ENCODE measurements at places on chromosomes 12 and 14. TPM values are rescaled to one million over a fixed set of nuclear protein-coding genes. Genes with fewer than 3 reads are reported as not detected.

CATSPERB gene
- 4.3 TPM for total RNA-seq

LRRC43 gene
- total RNA-seq = not detected

MAP1LC3B2 gene
- not detected for total RNA-seq

NAB2 gene
- 50.9 TPM for total RNA-seq

MMAB gene
- total RNA-seq = 43.5 TPM

NTS gene
- not detected for total RNA-seq

TCL1A gene
- total RNA-seq = not detected

FITM1 gene
- total RNA-seq = not detected

TAS2R31 gene
- not detected for total RNA-seq

SCARB1 gene
- total RNA-seq = 81.1 TPM

PRKD1 gene
- 34.6 TPM for total RNA-seq

EIF2S1 gene
- total RNA-seq = 55.1 TPM

PLEK2 gene
- 0.53 TPM for total RNA-seq

- no peak for DNase-seq
Measured at GRCh38 chr12:25135531-25136154, 59.3 kb downstream of the DNAI7 start.

DNA sequence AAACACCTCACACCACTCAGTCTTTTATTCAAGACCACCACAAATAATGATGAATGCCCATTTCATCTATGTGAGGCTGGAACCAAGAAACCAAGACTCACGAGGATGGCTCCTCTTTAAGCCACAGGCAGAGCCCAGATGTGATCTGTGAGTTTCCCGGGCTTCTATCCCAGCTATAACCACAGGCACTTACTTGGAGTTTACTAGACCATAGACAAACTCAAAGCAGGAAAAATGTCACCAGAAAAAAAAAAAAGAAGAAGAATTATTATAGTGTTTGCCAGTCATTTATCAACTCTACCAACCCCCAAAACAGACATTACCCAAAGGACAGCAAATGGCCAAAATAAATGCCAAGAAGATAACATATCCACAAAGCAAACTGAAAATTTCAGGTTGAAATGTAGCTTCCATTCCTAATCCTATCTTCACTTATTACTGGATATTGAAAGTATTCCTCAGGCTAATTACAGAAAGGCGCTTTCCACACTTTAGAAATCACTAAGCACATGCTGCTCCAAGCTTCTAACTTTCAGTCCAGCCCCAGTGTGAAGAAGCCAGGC is 44.7 kb downstream of the ZFYVE1 start:
- no peak for DNase-seq

DNA sequence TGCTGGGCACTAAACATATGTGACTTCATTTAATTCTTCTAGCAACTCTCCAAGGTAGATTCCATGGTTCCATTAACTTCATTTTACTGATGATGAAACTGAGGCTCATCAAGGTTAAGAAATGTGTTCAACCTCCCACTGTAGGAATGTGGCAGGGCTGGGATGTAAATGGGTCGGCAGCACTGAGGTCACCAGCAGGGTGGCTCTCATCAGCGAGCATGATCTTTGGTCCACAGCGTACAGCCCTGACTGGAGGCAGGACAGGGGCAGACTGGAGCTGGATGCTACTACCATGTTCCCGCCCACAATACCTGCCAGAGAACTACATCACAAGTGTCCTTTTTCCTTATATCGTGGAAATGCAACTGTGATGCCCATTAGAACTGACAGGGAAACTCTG is 4.6 kb downstream of the APPL2 start:
- DNase-seq = no peak

GRCh38 chr12:102426599-102427542 is 53.5 kb downstream of the IGF1 start:
- no peak for DNase-seq

GRCh38 chr14:50359631-50360030 is 37.0 kb downstream of the CDKL1 start:
- DNase-seq = no peak

DNA sequence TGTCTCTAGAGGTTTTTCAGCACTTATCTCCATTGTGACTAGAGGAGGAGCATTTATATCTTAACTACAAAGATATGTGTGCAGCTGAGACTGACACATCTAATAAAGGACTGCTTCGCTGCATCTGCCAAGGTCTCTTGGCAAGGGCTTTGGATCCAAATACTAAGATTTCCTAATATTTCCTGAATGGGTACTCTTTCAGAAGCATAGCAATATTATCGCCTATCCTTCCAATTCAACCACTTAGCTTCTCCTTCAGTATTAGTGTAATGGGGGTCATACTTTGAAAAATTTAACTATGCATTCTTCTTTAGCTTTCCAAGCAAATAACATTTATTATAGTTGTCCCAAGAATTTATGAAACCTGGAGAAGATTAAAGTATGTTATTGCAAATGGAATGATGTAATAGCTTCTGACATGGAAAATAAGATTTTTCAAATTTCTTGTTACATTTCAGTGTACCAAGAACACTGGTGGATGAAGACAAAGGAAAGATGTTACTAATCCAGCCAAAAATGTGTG is 243.0 kb upstream of the PDE3A start:
- no peak for DNase-seq

- DNase-seq = no peak
Measured at GRCh38 chr14:30603402-30603801, 18.7 kb upstream of the SCFD1 start.

DNA sequence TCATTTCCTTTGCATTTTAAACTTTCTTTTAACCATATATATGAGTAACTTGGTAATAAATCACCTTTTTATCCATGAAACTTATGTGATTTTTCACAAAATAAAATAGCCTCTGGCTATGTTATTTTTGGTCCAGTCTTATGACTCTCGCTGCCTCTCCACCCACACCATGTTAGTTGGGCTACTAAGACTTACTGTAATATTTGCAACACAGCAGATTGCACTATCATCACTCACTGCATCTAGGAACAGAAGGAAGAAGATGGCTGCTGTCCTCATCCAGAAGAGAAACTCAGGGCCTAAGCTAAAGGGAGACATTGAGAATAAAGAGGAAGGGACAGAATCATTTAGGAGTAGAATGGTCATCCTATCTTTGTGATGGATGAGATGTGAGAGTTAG is 12.6 kb upstream of the B4GALNT3 start:
- no peak for DNase-seq

DNA sequence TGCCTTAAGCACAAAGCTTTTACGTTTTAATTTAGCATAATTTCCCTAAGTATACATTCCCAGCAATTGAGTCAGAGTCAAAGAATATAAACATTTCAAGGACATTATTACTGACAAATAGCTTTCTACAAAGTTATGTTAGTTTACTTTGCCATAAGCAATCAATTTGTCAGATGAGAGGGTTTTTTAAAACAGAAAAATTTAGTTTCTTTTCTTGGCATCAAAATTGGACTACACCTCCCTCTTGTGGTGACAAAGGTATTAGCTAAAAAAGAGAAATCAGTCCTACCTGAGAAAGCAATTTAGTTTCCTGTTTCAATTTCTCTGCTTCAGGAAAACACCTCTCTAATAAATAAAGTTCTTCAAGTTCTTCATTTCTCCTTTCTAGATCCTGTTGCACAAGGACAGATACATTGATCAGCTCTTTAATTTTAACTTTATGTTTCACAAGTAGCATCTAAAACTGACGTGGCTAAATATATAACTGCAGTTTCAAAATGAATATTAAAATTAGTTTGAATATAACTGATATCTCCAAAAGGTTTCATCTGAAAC is 39.9 kb downstream of the DNAI7 start:
- no peak for DNase-seq

- DNase-seq = no peak
Measured at GRCh38 chr12:113666223-113666622, 194.6 kb upstream of the LHX5 start.

DNA sequence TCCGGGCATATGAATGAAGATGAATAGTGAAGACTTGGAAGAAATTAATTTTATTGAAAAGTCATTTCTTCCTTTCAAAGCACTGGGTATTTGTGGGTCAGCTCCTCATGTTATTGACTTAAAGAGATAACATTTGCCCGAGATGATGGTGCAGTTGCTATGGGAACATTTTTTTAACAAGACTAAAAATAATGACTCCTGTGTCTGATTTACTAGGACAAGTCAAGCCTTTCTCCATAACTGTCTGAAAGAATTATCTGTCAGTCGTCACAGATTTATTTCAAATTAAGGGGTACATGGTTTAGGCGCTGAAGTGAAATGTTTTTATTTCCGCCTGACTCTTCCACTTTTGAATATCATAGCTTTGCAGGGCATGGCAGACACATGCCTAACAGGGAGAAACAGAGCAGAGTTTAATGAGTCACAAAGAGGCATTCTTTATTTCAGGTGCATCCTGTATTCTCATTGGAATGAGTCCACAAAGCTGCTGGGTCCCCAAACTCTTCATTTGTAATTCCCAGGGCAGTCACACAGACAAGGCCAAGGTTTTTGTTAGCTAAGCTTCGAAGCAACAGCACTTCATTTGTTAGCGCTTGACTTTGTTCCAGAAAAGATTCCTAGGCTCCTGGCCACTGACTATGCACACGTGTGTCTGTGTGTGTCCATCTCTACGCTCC is 4.3 kb upstream of the GPHB5 start:
- no peak for DNase-seq

DNA sequence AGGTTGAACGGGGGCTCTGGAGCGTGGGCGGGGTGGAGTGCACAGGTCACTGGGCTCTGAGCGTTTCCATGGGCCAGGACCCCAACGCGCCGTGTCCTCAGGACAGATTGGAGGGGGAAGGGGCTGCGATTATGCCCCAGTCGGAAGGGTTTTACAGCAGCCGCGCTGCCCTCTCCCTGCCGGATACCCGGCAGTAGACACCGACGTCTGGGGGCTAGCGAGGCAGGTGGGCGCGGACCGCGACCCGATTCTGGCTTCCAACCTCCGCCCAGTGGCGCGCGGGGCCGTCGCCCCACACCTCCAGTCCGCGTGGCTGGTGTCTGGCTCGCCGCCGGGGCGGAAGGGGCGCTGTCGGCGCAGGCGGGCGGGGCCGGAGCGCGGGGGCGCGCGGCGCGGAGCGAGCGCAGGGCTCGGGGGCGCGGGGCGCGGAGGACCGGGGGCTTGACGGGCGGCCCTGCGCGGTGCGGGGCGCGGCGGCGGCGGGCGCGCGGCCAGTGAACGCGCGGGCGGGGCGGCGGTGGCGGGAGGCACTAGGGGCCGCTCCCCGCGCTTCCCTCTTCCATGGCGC is 2.4 kb upstream of the KIF26A start:
- DNase-seq = no peak

GRCh38 chr12:8065991-8066594 is at the start of gene C3AR1:
Gene C3AR1, minus strand, starts transcription at chr12:8066359. Its CDS starts 6,174 bp downstream, at chr12:8060185.
- DNase-seq = no peak

GRCh38 chr14:23432102-23432925 is 3.1 kb downstream of the MYH7 start:
- no peak for DNase-seq

GRCh38 chr14:21995332-21995731 is 321.7 kb upstream of the OR4E1 start:
- DNase-seq = no peak

- no peak for DNase-seq
Measured at GRCh38 chr14:83208341-83208740, 1674.7 kb upstream of the SEL1L start.

DNA sequence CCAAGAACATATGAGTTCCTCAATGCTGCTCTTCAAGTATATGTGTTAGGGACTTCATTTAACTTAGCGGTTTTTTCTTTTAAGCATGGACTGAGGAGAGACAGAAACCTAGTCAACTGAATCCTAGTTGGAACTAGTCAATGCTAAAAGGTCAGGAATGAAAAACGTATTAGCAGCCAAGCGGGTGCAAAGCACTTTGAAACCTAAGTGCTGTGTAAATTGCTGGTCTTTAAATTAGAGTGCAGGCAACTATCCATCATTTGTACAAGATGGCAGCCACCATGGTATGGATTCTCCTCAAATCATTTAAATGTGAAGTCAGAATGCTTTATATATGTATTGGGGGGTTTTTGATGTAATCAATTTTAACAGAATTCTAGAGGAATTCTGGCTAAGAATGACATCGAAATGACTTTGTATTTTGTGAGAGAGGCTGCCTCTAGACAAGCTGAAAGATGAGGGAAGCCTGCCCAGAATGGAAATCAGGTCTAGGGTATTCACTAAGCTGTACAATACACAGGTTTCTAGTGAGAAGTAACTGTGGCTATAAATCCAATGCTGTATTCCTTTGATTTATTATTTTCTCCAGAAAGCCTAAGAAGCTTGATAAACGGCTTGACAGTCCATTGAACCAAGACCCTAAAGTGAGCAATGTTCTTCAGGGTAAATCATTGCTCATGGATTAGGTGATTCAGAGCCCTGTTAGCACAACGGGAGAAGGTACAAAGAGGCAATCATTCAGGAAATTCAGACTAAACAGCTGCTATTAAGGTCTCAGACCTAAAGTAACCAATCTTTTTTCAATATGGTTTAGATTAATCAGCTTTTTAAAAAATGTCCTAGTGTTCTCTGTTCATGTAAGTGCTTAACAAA is 198.8 kb downstream of the ANO2 start:
- DNase-seq = no peak

DNA sequence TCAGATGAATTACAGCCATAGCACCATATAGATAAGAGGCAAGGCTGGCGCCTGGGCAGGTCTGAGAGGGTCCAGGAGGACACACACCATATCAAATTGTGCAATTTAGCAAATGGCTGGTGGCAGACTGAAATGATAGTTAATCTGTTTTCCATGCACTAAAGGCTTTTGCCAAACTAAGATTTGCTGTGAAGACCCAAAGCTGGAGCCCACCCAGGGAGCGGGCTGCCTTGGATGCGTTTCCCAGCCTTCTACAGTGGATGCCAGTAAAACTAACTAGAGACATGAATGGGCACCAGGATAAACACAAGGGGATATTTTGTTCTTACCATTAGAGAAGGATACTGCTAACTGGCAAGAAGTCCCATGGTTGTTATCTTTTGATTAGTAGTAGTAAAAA is 475.1 kb downstream of the DPF3 start:
- DNase-seq = no peak

DNA sequence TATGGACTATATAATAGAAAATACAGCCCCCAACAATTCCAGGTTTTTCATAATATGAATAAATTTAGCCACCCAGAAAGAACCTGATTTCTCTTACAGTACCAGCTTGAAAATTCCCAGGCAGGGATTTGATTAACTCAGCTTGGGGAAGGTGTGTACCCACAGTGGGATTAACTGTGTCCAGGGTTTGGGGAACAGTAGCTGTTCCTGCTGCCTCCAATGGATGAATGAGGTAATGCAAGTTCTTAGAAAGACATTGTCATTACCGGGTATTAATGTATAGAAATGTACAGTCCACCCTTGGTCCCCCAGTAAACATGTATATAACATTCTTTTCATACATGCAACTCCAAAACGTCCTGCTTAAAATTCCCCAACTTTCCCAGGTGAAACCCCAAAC is 115.6 kb downstream of the LRIG3 start:
- no peak for DNase-seq

DNA sequence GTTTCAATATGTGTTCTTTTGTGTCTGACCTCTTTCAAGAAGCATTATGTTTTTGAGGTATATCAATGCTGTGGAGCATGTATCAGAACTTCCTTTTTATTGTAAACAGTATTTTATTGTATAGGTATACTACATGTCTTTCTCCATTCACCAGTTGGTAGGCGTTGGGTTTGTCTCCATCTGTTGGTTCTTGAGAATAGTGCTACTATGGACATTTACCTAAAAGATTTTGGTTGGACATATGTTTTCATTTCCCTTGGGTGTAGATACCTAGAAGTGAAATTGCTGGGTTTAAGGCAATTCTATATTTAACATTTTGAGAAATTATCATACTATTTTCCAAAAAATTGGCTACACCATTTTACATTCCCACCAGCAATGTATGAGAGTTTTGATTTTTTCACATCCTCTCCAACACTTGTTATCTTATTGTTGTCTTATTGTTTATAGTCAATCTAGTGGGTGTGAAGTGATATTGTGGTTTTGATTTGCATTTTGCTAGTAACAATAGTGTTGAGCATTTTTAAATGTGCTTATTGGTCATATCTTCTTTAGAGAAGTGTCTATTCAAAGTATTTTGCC is 409.2 kb downstream of the IPO8 start:
- no peak for DNase-seq

Data from ascending aorta (tissue), 2 donors.